ENCODE measurements at places on chromosomes 5 and 9. TPM values are rescaled to one million over a fixed set of nuclear protein-coding genes. Genes with fewer than 3 reads are reported as not detected.

FGF18 gene
- total RNA-seq: 0.17 TPM

SEMA6A gene
- total RNA-seq: not detected

PCYOX1L gene
- total RNA-seq: 40.4 TPM

SPATA31A1 gene
- not detected for total RNA-seq

SLIT3 gene
- total RNA-seq: not detected

- DNase-seq: no peak
These were observed 103.6 kb upstream of the EGFLAM start for GRCh38 chr5:38154615-38155204.

DNA sequence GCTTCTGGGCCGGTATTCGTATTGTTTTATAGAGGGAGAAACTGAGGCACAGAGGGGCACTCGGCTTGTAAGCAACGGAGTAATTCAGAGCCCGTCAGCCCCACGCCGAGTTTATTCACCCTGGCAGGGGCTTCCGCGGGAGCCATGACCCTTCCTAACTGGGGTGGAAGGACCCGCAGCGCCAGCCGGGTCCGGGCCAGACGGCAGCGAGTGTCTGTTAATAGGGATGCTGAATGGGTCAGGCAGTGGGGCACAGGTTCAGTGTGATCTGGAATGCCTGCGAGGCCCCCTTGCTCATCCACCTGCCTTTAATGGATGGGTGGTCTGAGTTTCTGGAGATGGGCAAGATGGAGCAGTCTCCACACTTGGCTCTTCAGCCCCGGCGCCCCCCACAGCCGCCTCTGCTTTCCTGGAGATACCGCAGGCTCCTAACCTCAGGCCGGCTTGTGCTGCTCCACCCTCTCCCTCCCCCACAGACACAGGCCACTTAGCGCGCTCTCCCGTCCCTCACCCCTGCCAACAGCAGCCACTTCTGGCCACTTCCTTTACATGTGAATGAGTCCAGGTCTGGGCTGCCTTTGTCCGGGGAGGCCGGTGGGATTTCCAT lies 147.1 kb downstream of the ERCC6L2 start:
- DNase-seq: no peak

DNA sequence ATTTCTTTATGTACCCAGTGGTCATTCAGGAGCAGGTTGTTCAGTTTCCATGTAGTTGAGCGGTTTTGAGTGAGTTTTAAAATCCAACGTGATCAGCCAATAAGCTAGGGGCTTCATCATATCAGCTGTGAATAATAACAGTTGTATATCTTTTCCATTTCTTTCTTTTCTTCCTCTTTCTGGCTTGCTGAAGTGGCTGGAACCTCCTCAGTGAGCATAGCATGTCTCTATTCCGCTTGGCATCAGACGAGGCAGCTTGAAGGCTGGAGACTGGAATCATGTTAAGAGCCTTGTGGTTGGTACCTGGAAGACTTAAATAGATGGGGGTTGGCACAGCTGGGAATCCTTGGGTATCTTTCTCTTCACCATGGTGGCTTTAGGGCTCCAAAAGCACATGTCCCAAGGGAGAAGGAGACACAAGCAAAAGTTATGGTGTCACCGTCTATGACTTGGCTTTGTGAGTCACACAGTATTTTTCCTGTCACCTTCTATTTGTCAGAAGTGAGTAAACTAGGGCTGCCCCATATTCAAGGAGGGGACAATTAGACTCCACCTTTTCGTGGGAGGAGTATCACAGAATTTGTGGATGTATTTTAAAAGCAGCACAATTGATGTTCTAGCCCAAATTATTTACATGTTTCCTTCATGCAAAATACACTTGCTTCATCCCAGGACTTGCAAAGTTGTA lies 38.0 kb upstream of the RETREG1 start:
- DNase-seq: no peak

DNA sequence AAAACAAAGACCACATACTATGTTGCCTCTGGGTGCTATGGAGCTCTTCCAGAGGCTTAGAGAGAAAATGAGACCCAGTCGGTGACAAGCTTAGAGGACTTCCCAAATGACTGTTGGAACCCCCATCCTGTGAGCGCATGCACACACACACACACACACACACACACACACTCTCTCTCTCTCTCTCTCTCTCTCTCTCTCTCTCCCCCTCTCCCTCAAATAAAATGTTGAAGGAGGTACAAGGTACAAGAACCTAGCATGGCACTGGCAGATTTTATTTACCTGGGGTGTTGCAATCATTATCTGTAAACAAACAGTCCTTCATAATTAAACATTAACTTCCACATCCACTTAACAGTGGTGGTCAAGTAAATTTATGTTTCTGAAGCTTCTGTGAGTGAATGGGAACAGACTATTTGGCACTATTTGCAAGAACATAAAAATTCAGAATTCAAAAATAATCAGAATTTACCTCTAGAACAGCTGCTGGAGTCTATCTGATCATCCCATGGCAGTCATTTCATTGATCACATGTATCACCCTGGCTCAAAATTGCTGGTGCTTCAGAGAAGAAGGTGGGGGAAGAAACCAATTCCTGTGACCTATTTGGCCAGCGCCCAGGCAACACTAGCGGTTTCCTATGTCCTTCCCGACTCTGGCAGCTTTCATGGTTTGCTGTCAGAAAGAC lies 24.9 kb downstream of the TRPM3 start:
- DNase-seq: no peak

GRCh38 chr5:149053072-149053695 lies 9.7 kb downstream of the SH3TC2 start:
- DNase-seq: no peak

GRCh38 chr9:75699017-75699416 lies 191.5 kb upstream of the PCSK5 start:
- DNase-seq: no peak

DNA sequence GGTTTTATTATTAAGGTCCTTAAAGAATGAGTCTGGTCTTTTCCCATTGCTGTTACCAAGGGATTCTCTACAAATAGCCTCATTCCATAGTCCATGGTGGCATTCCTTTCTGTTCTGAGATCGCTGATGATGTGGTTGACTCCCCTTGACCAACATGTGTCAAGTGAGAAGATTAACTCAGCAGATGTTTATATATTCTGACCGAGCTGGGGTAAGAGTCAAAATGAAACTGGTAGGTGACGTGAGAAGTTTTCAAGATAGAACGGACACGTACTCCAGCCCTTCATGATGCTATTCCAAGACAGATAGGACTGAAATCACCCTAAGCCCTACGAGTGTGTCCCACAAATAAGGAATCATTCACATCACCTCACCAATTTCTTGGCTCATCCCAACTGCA lies 155.5 kb upstream of the WWC1 start:
- DNase-seq: no peak

GRCh38 chr5:159800131-159800840 lies 116.0 kb upstream of the ADRA1B start:
- DNase-seq: no peak

- DNase-seq: no peak
These were observed 319.1 kb upstream of the RGMB start for GRCh38 chr5:98454407-98454806.

- no peak for DNase-seq
These were observed 24.7 kb downstream of the NR5A1 start for GRCh38 chr9:124482431-124483031.

GRCh38 chr5:124444147-124444775 lies 302.2 kb downstream of the ZNF608 start:
- DNase-seq: no peak

All from CD4-positive, alpha-beta memory T cell (primary cell).